D341Med (cell line): ENCODE measurements at places on chromosomes 2 and 18.

GRCh38 chr18:63439334-63439733, 17.1 kb upstream of the VPS4B start:
- DNase-seq = peak; percentile 83

DNA sequence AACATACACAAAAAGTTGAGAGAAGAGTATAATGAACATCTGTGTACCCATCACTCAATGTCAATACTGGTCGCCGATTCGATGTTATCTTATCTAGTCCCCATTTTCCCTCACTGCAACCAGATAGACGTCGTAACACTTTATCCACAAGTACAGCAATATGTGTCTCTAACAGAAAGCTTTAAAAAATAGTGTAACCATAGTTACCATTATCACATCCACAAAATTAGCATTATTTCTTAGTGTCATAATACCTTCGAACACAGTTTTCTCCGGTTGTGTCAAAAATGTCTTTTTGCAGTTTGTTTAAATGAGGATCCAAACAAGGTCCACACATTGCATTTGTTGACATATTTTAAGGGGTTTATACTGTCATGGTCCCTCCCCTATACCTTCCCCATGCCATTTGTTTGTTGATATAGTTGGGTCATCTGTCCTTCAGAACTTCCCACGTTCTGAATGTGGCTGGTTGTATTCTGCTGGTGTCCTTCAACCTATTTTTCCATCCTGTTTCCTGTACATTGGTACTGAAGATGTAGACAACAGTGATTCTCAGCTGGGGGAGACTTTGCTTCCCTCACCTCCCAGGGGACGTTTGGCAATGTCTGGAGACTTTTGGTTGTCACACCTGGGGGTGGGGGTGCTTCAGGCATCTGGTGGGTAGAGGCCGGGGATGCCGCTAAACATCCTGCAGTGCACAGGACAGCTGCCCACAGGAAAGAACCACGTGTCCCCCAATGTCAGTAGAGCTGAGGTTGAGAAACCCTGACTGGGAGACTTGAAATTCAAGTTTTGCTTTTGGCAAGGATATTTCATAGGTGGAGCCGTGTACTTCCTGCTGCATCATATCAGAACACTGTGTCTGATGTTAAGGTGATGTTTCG, 72.7 kb upstream of the SPRED2 start:
- no peak for DNase-seq

- no peak for DNase-seq
Measured at GRCh38 chr2:186636800-186637496, 47.1 kb downstream of the ITGAV start.

DNA sequence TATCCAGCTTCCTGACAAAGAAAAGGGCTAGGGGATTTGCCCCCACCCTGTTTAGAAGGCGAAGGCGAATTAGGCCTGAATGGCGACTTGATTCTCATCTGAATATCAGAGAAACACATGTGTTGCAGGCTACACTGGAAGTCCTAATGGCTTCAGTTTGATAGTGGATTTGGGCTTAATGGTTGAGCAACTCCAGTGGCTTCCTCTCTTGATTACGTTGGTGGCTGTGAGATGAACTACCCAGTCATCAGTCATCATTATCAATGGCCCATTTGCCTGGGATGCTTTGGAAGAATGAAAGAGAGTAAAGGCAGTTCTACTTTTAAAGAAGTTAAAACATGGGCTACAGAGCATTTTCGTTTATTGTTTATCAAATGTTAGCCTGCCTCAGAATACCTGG, 60.9 kb upstream of the IL1R1 start:
- no peak for DNase-seq
